Naive thymus-derived CD8-positive, alpha-beta T cell (primary cell): ENCODE measurements at places on chromosomes 5 and 9. TPM values are rescaled to one million over a fixed set of nuclear protein-coding genes. Genes with fewer than 3 reads are reported as not detected.

DNA sequence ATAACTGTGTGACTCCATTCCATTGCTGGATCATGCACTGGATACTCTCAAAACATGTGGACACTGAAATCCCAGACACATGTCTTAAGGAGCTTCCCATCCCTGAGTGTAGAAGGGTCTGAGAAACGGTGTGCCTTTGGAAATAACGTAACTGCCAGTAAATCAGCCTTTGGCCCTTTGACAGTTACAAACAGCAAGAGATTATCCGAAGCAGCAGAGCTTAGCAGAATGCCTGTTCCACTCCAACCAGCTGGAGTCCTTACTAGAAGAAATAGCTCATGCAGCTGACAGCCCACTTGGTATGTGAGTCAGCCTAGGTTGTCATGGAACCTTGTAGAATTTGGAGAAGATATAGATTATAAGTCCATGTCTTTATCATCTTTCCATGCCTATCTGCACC is 7.0 kb downstream of the TMEM252 start:
- no peak for DNase-seq
- H3K4me3 ChIP-seq, result no peak overlapping the region
- H3K4me1 ChIP-seq, result no peaks in the 10 kb centered on the region
- no peaks in the 10 kb centered on the region for H3K36me3 ChIP-seq

DNA sequence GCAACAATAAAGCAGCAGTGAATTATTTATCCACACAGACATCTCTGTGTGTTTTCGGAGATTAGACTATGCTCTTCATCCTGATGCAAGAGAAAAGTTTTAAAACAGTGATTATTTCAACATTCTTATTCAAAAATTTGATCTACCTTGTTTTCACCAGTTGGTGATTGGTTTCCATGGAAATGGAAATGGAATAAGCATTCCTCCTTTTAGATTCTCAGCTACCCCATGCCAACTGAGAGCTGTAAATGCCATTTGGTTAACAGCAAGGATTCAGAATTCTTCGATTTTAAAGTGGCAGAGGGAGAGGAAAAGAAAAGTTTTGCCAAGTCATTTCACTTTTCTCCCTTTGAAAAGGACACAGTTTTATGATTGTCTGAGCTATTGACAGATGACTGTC is 154.7 kb downstream of the PCSK5 start:
- peaks cover 21% of the 10 kb centered on the region for H3K36me3 ChIP-seq
- no peaks in the 10 kb centered on the region for H3K27me3 ChIP-seq
- DNase-seq, result no peak
- no peak overlapping the region for H3K27ac ChIP-seq
- H3K4me3 ChIP-seq, result no peak overlapping the region

ADAMTSL1 gene
- not detected for polyA plus RNA-seq

UGCG gene
- polyA plus RNA-seq, result 6.1 TPM
